ENCODE measurements at places on chromosomes 2 and 18. TPM values are rescaled to one million over a fixed set of nuclear protein-coding genes. Genes with fewer than 3 reads are reported as not detected.

- no peak for DNase-seq
Observed at GRCh38 chr2:18125303-18125702, 246.8 kb downstream of the KCNS3 start.

DNA sequence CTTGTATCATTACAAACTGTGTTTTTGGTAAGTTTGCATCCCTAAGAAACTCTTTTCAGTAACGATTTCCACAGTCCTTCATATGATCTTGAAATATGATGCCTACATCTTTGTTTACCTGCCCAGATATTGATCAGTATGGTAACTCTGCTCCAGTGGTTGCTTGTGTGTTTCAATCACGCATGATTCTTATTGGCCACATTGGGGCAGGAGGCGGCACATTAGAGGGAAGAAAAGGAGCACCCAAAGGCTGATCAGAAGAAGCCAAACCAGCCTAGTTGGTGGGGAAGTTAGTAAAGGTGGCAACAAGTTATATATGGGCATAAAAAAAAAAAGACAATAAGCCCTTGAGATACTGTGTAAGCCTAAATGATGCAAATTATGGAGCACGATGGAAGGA lies 158.9 kb downstream of the RHBDD1 start:
- no peak for DNase-seq

DNA sequence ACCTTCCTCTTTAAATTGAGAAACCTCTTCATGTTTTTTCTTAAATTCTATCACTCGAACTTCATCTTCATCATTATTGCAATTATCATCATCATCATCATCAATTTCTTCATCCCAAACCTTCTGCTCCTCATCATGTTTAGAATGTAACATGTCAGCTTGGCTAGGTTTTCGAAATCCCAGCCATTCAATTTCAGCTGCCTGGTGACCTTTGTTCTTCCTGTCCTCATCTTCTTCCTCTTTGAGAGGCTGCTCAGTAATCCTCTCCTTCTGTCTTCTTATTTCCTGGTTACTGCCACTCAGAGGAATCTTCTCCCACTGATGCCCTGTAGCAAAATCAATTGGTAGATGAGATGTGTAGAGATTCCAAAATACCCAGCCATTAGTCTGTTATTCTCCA lies 4.2 kb downstream of the ERMN start:
- no peak for DNase-seq

GRCh38 chr2:40243581-40244187 lies 208.2 kb downstream of the SLC8A1 start:
- DNase-seq, result no peak

DNA sequence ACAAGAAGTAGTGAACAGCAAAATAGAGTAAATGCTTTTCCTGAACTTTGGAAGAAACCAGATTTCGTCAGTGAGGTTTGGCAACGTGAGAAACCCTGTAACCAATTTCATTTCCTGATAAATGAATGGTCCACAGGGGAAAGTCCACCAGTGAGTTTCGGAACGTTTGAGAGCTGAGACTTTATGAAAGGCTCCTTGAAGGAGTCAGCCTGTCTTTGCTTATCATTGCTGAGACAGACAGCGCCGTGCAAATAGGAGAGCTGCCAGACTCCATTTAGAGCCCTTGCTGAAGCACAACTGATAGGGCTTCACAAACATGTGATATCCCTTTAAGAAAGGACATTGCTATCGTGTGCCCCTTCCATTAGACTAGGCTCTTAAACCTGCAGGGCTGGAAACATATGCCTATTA lies 121.8 kb upstream of the SMAD7 start:
- DNase-seq, result no peak

DNA sequence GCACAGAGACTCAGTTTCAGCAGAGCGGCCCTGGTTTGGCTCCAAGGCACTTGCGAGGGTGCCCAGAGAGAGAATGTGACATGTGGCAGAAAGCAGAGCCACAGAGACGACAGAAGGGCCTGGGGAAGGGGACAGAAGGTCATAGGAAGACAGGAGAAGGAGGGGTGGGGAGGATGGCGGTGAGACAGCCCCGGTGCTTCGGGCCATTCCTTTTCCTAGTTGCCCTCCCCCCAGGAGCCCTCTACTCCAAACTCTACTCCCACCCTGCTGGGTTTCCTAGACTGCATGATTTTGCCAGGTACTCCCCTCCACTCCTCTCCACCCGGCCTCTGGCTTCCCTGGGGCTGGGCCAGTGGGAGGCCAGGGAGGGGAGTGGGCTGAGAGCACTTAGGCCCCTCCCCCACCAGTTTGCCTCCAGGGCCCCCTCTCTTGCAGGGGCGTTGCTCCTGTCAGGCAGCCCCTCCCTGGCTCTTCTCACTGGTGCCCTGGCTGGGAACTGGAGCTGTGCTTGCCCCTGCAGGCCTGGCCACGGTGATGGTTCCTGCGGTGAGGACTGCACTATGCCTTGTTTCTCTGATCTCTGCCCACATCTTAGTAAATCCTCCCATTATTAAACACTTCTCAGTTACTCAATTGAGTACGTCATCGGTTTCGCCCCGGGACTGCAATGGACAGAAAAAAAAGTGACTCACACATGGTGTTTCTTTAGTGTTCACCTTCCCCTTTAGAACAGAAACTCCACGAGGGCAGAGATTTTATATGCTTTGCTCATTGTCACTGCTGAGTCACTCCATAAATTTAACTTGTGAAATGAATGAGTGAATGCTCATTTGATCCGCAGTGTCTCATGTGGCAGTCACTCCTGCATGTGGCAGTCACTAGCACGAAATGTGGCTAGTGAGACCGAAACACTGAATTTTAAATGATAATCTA lies 58.7 kb upstream of the SP3 start:
- no peak for DNase-seq

- no peak for DNase-seq
Observed at GRCh38 chr2:239264838-239265651, 135.8 kb downstream of the HDAC4 start.

DNA sequence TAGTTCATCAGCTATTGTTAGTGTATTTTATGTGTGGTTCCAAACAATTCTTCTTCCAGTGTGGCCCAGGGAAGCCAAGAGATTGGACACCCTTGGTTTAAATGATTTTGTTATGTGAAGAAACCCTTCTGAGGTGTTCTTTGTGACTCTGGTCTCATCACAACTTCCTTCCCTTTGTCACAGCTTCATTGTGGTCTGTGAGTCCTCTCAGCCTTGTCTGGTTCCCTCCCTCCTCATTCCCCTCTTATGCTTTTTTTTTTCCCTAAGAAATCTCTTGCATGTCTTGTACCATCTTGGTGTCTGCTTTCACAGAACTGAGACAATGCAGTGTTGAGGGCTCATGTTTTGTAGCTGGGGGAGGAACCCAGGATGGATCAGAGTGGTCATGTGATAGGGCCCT lies 118.9 kb downstream of the TMEM182 start:
- no peak for DNase-seq

DNA sequence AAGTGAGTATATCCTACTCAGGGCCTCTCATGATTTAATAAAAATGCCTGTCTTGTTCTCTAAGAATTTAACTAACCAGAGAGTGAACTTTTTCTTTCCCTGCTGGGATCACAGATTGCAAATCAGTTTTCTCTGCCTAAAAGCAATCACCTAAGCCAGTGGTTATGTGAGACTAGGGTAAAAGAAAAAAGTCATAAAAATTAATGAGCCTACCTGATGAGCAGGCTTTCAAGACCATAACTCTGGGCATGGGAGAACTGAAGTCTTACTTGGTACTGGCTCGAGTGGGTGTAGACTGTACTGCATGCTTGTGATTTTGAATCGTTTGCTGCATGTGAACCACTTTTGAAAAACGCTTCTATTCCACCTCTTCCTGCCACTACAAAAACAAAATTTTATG lies 1677.0 kb upstream of the LRRTM1 start:
- no peak for DNase-seq

- DNase-seq, result no peak
Observed at GRCh38 chr2:179440642-179441251, 176.1 kb upstream of the SESTD1 start.

GRCh38 chr2:143375384-143375880 lies 246.2 kb downstream of the ARHGAP15 start:
- no peak for DNase-seq

- peak; percentile 61 for DNase-seq
Observed at GRCh38 chr2:121197369-121198091, 87.5 kb downstream of the TFCP2L1 start.

DNA sequence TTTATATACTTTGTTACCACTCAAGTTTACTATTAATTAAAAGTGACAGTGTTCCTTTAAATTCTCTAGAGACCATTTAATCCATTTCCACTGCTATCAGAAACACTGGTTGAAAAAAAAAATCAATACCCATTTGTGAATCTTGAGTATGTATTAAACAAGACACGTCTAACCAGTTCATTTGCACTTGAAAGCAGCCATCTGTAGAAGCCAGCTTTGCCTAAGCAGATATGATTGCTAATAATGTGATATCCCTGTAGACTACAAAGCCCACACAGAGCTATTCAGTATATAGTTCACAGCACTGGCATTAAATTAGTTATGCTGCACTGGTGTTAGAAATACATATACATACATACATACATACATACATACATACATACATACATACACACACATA lies 111.8 kb upstream of the SP3 start:
- DNase-seq, result no peak

GRCh38 chr2:98524168-98524567 lies 79.5 kb downstream of the INPP4A start:
- DNase-seq, result no peak

GRCh38 chr2:217886720-217887309 lies 116.0 kb downstream of the TNS1 start:
- no peak for DNase-seq

- DNase-seq, result no peak
Observed at GRCh38 chr2:145160855-145161254, 640.9 kb upstream of the ZEB2 start.

- peak; percentile 26 for DNase-seq
Observed at GRCh38 chr18:79947054-79947755, 4.2 kb downstream of the SLC66A2 start.

- no peak for DNase-seq
Observed at GRCh38 chr2:177385151-177385550, 7.4 kb upstream of the AGPS start.

GRCh38 chr18:23189768-23190661 lies 54.7 kb downstream of the CABLES1 start:
- DNase-seq, result no peak

DNA sequence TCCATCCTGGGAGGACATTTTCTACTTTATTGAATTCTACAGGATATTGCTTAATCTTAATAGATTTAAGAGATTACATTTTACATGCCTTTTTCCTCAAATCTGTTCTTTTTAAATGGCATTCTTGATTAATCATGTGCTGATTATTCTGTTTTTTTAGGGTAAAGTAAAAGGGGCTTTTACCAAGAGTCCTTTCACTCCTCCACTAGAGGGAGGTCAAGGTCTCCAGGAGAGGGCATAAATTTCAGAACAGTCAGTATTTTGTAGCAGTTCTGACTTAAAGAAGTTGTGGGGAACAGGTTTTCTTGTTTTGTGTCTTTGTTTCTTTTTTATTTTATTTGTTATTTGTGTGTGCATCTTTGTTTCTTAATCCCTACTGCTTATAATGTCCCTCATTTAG lies 25.4 kb downstream of the WDR75 start:
- DNase-seq, result peak; percentile 6

DNA sequence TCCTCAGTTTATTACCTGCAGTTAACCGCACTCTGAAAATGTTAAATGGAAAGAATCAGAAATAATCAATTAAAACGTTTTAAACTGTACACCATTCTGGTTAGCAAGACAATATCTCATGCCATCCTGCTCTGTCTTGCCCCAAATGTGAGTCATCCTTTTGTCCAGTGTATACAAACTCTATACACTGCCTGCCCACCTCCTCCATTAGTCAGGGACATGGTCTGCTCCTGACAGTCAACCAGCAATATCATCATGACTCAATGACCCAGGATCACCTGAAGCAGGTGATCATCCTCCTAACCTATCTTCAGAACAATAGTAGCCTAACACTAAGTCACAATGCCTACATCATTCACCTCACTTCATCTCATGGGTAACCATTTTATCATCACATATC lies 214.7 kb downstream of the KCNH7 start:
- no peak for DNase-seq

- DNase-seq, result no peak
Observed at GRCh38 chr2:105866216-105867185, 121.8 kb downstream of the NCK2 start.

DNA sequence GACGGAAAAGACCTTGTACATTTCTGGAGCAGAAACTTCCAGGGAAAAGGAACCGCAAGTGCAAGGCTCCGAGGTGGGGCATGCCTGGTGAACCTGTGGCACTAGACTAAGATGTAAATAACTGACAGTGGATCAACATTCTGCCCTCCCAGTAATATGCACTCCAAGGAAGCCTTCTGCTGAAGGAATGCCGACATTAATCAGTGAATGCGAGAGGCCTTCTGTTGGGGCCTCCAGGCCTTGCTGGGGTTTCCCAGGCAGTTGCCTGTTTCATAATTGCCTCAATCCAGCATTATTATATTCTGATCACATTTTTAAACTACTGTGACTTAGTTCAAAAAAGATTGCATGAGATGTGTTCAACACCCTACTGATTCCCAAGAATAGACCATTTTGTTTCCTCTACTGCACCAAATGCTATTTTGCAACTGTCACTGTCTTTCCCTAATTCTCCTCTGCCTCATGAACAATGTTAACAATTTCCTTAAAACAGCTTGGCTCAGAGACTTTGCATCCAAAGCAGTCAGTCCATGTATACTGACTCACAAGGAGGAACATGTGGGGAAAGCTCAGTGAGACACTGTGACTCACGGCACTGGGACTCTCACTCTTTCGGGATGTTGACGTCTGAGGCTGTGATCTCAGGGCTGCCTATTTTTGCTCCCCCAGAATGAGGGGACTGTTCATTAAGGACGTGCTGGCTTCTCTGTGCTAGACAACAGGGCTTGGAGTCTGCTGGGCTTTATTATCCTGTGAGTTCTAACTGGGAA lies 10.5 kb upstream of the DSG2 start:
- DNase-seq, result no peak

- DNase-seq, result no peak
Observed at GRCh38 chr2:46254474-46254873, 42.7 kb upstream of the EPAS1 start.

- DNase-seq, result no peak
Observed at GRCh38 chr2:220781622-220782241, 790.4 kb downstream of the EPHA4 start.

GRCh38 chr2:106843910-106844250 lies 42.1 kb downstream of the ST6GAL2 start:
- no peak for DNase-seq

- DNase-seq, result peak; percentile 65
Observed at GRCh38 chr2:230908595-230909191, 16.3 kb downstream of the GPR55 start.

Gene RGPD6
- total RNA-seq, result 28.3 TPM

Gene VIL1
- total RNA-seq, result 550 TPM

Gene STK25
- 137 TPM for total RNA-seq

Gene RAB6C
- 0.35 TPM for total RNA-seq

Gene TTC31
- total RNA-seq, result 27.2 TPM

Gene DGKD
- 159 TPM for total RNA-seq

Gene AFF3
- 5.2 TPM for total RNA-seq

Gene ASB18
- total RNA-seq, result not detected

Gene SOS1
- total RNA-seq, result 38.8 TPM

Gene ITGAV
- total RNA-seq, result 41.0 TPM

Gene CCDC68
- 71.4 TPM for total RNA-seq

Gene LIMS4
- total RNA-seq, result 0.65 TPM

Gene DSC3
- total RNA-seq, result not detected

Gene CAPN13
- total RNA-seq, result 88.6 TPM
